ENCODE measurements at places on chromosomes 12 and 14.

GRCh38 chr14:39267608-39268005 lies 33.9 kb downstream of the MIA2 start:
- no peak for DNase-seq

GRCh38 chr12:128052331-128052730 lies 214.6 kb upstream of the TMEM132C start:
- no peak for DNase-seq

DNA sequence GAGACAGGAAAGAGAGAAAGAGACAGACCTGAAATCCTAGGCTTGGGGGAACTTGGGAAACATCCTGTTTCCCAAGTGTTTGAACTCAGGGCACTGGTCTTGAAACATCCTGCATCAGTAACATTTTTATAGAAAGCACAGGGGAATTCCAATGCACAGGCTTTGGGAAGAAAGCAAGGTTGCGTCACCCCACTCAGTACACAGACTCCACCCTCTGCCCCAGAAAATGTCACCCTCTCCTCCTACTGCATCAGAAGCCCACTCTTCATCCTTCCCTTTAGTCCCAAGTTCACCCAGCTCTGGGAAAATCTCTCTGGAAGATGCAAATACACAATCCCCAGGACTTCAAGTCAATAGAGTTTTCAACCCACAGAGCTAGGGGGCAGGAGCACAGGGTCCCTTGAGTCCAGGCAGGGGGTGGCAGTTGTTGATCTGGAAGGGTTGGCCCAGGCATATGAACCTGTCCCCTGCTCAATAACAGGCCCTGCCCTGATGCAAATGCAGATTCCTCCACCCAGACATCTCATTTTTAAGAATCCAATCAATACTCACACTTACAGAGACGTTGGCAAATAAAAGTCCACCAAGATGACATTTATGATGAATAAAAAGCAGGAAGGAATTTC lies 1.7 kb downstream of the RDH16 start:
- DNase-seq = no peak

- DNase-seq = no peak
Observed at GRCh38 chr12:127327986-127328385, 939.0 kb upstream of the TMEM132C start.

GRCh38 chr14:33655421-33655820 lies 295.5 kb downstream of the EGLN3 start:
- DNase-seq = no peak

DNA sequence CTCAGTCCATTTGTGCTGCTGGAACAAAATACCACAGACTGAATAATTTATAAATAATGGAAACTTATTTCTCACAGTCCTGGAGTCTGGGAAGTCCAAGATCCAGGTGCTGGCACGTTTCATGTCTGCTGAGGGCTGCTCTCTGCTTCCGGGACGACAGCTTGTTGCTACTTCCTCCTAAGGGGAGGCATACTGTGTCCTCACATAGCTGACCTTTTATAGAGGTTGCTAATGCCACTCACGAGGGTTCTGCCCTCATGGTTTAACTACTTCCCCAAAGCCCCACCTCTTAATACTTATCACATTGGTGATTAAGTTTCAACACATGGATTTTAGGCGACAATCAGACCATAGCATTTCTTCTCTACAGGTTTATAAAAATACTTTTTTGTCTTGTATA lies 411.1 kb downstream of the NRXN3 start:
- no peak for DNase-seq

DNA sequence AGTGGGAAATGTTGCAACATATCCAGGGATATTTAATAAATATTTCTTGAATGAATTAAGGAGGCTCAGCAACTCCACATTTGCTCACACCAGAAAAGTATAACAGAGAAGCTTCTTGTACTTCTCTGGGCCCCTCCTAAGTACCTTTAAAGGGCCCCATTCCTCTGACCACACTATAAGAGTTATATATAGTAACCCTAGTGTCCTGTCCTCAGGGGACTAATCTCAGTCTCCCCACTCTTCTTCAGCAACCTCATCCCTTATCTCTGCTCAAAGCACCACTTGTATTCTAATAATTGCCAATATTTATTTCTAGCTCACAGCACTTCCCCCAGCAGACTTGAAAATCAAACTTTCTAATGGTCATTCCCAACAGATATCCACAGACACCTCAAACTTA lies 237.1 kb downstream of the GXYLT1 start:
- no peak for DNase-seq

DNA sequence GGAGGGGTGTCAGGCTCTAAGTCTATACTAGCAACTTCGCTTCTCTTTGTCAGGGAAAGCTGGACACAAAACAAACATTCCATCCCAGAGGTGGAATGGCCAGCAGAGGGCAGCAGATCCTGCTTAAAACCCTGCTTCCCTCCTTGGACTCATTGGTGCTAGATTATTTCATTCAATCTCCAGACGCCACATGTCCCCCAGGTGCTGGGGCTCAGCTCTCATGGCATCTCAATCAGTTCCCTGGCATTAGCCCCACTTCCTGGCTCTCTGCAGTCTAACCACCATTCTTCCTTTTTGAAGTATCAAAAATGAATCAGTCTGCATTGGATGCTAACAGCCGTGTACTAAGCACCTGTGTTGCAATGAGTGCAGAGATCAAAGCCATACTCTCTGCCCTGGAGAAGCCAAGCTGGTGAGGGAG lies 8.1 kb upstream of the PPP1R1A start:
- DNase-seq = no peak

DNA sequence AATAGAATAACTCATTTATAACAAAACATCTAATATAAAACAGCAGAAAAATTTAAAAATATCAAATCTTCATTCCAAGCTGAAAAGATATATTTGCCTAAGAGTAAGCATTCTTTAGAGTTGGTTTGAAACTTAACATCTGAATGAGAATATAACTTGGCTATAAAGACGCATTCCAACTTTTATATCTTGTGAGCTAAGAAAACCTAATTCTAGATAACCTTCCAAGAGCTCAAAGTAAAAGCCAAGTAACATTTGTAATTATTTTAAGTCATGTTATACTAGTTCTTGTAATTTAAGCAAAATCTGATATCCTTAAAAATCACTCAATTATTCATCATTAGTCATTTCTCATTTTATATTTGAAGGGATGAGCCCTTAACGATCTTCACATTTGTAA lies 368.9 kb downstream of the C12orf50 start:
- no peak for DNase-seq

- DNase-seq = no peak
Observed at GRCh38 chr12:52992699-52993557, 13.3 kb upstream of the EIF4B start.

DNA sequence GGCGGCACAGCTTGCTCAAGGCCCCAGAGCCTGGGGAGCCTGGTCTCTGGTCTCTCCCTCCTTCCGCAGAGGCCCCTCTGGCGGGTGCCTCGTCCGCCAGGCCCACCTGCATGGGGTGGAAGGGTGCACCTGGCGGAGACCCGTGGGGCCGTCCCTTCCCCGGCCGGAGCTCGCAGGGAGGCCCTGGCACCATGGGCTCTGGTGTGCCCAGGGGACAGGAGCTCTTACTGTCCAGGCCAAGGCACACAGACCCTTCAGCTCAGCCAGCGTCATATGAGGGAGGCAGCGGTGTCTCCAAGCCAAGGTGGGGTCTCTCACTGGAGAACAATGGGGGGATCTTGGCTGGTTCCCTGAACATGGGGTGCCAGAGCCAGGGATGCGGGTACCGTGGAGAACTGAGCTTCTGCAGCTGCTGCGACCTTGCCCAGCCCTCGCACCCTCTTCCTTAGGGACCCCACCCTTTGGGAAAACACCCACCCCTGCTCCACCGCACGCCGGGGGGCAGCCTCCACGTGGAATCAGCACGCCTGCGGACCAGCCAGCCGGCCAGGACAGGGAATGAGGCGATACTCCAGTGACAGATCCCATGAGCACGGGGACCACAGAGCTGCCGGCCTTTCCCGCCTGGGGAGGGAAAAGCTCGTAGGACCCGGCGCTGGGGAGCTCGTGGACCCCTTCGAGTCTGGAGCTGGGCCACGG lies 25.7 kb upstream of the GALNT9 start:
- no peak for DNase-seq

DNA sequence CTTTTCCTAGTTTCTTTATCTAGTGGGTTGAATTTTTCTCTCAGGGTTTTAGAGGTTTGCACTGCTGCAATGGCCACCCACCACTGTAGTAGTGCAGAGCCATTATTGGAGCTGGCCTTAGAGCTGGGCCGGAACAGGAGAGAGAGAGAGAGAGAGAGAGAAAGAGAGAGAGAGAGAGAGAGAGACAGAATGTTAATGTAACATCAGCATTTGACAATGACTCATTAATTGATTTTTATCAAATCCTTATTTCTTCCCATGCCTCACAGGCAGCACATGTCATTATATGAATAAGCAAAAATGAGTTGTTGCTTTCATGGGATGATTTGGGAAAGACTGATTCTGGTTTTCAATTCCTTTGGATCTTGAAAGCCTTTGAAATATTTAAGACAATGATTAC lies 76.3 kb upstream of the PPP4R3A start:
- no peak for DNase-seq

GRCh38 chr14:82766996-82767395 lies 1233.3 kb upstream of the SEL1L start:
- no peak for DNase-seq

GRCh38 chr14:36361210-36361853 lies 40.9 kb upstream of the MBIP start:
- DNase-seq = no peak

DNA sequence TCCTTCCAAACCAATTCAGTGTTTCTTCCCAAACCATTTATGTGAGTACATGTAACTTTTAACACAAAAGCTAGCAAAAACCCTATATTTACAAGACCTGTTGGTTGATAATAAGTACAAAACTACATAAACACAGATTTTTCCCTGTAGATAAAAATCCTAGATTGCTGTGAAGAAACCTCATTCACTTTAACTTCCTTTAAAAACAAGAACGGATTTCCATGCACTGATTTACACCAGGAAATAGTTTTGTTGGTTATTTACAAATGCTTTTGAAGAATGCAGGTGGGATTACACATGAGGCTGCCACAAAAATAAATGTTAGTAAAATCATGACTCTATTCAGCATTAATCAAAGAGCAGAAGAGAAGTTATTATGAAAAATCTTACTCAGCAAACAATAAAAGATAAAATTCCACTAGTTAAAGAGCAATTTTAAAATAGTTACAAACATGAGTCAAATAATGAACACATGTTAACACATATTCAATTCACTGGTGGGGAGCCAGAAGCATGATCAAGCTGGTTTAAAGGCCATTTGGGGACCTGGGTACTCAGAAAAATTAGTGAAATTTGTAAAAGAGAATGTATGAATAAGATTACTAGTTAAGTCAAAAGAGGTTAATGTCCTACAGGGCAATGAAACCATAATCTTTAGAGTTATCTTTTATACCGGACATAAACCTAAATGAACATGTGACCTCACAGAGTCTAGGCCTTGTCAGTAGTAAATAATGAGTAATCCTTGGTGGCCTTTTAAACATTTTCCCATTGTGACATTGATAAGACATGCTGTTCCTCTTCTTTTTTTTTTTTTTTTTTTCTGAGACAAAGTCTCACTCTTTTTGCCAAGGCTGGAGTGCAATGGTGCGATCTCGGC lies 79.9 kb downstream of the PHLDA1 start:
- DNase-seq = no peak

DNA sequence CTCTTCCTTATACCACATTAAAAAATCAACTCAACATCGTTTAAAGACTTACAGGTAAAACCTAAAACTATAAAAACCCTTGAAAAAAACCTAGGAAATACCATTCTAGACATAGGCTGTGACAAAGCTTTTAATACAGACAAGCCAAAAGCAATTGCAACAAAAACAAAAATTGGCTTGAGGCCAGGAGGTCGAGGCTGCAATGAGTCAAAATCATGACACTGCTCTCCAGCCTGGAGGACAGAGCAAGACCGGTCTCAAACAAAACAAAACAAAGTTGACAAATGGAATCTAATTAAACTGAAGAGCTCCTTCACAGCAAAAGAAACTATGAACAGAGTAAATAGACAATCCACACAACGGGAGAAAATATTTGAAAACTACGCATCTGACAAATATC lies 1057.8 kb downstream of the FSCB start:
- DNase-seq = no peak

GRCh38 chr14:58823312-58823711 lies 185.6 kb downstream of the DACT1 start:
- DNase-seq = no peak

DNA sequence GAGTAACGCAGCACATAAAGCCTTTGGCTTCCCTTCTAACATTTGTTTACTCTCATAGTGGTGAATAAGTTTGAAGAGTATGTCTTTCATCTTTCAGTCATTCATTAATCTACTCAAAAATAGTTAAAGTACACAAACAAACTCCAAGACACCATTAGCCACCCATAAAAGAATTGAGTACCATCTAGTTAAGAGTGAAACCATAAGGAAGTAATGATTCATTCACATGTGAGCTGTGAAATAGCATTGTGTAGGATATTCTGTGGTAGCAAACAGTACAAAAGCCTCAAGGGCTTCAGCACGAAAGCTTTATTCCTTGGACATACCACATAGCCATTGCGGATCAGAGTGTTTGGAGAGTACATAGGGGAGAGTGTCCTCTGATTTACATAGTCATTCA lies 13.9 kb downstream of the SYT1 start:
- no peak for DNase-seq

DNA sequence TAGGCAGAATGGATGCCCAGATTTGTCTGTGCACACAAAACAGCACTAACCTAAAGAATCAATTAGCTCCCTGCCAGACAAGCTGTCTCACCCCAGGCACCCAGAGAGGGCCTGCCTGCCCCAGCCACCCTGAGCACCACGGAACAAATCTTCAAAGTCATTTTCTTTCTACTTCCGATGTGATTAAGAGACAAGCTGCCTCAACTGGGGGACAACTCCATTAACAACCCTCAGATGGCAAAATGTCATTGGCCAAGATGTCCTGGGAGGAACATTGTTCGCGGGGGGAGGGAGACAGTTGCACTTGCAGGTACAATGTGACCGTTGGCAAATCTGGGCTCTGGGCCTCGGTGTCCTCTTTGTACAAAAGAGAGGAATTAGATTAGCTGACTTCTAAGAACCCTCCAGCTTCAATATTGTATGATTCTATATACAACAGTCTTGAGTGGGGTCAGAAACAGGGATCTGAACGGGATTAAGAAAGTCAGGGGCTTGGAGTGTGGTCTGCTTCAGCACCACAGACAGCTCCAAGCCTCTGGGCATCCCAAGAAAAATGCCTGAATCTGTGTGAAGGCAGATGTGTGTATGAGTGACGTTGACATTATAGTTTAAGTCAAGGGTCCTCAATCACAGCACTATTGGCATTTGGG lies 42.8 kb upstream of the CMKLR1 start:
- no peak for DNase-seq

DNA sequence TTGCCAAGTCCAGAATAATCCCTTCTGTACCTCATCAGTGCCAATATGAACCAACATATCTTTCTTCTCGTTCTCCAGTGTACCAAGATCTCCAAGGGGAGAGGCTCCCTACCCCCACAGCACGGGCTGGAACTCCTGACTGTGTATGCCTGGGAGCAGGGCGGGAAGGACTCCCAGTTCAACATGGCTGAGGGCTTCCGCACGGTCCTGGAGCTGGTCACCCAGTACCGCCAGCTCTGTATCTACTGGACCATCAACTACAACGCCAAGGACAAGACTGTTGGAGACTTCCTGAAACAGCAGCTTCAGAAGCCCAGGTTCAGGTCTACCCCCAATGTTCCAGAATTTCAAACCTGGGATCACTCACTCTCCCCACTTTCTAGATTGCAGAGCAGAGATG lies 10.5 kb upstream of the OAS2 start:
- no peak for DNase-seq

- DNase-seq = no peak
Observed at GRCh38 chr12:8449355-8449859, 6.4 kb upstream of the CLEC6A start.

Data from GM19239 (cell line).